ENCODE measurements at places on chromosomes 13 and 19. TPM values are rescaled to one million over a fixed set of nuclear protein-coding genes. Genes with fewer than 3 reads are reported as not detected.
A peak's percentile ranks its signal among the peaks of the same experiment; 100 is the strongest.

- H3K36me3 ChIP-seq, result no peaks in the 10 kb centered on the region
- DNase-seq, result no peak
- no peak overlapping the region for H3K4me3 ChIP-seq
- no peaks in the 10 kb centered on the region for H3K4me1 ChIP-seq
- H3K27me3 ChIP-seq, result no peaks in the 10 kb centered on the region
- H3K27ac ChIP-seq, result no peak overlapping the region
These were observed 9.9 kb upstream of the ATG4D start for GRCh38 chr19:10533646-10534386.

TNFRSF19 gene
- total RNA-seq, result not detected

ZNF90 gene
- 6.2 TPM for total RNA-seq

DNA sequence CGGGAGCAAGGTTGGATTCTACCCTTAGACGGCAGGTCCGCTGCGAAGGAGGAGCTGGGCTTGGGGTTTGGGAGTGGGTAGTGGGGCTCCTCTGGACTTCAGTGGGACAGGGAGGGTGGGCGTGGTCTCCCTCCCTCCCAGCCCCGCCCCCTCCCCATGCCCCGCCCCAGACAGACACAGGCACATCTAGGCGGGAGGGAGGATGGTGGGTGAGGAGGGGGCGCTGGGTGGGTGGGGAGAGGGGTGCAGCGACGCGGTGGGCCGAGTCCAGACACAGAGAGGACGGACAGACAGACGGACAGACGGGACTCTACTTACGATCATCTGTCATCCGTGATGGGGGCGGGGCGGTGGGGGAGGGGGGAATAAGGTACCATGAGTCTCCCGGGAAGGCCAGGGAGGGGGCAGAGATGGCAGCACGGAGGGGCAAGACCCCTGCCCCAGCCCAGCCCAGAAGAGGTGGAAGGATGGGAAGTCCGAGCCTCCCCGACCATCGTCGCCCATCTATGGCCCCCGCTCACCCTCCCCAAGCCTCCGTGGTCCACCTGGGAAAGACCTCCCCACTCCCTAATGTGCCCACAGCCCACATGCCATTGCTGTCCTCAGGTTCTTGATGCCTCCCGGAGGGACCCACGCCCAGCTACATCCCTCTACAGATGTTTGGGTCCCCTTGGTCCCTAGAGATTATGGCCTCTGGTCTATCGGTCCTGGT is 64.8 kb downstream of the UNC13A start:
- H3K36me3 ChIP-seq, result no peaks in the 10 kb centered on the region
- DNase-seq, result no peak
- no peak overlapping the region for H3K4me3 ChIP-seq

DNA sequence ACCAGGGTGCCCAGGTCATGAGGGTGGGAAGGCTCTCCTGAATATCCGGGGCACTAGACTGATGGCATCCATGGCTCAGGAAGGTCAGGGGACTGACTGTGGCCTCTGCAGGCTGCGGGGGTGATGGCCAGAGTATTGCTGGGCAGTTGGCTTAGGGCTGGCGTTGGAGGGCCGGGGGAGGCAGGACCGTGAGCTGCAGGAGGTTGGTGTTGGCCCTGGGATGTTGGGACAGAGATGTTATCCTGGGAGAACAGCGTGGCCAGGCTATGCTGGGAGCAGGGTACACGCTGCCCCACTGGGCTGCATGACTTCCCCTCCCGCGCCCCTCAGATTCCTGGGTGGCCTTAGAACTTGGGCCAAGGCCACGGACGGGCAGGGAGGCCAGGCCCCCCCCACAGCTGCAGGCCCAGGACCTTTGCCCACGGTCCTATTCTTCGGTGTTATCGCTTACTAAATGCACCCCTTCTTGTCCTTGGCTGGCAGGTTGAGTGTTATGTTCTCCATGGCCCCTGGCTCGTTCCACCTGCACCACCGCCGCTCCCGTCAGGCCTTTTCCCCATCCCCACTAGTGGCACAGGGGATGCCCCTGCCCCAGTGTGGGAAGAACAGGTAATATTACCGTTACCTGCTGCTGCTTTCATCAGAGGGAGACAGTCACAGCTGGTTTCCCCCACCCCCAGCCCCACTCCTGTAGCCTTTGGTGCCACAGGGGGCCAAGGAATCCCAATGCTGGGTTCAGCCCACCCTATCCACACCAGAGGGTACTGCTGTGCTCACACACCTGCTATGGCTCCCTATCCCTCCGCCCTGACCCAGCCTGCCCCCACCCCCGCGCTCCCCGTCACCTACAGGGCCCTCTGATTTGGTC is 3.2 kb upstream of the ISYNA1 start:
- DNase-seq, result no peak
- no peak overlapping the region for H3K4me3 ChIP-seq
- H3K4me1 ChIP-seq, result peaks cover 28% of the 10 kb centered on the region
- H3K36me3 ChIP-seq, result peaks cover 25% of the 10 kb centered on the region
- no peaks in the 10 kb centered on the region for H3K27me3 ChIP-seq

TMPRSS9 gene
- total RNA-seq, result not detected

- H3K27ac ChIP-seq, result peak overlapping the region; percentile 99
- H3K4me1 ChIP-seq, result peaks cover 50% of the 10 kb centered on the region
- H3K36me3 ChIP-seq, result peaks cover 5% of the 10 kb centered on the region
These were observed 14.6 kb downstream of the LSM4 start for GRCh38 chr19:18308051-18308947.

DNA sequence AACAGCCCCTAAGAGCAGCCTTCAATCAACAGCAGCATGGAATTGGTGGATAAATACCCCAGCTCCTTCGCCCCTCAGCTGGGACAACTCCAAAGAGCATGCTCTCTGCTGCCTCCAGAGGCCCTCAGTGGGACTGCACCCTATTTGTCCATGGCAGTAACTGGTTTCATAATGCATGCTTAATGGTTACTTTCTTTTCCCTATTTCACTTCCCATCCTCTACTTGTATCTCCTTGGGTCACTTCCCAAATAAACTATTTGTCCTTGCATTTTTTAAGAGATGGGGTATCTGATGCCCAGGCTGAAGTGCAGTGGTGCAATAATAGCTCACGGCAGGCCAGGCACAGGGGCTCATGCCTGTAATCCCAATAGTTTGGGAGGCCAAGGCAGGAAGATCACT is 13.5 kb upstream of the TPM4 start:
- H3K4me3 ChIP-seq, result no peak overlapping the region
- no peaks in the 10 kb centered on the region for H3K27me3 ChIP-seq
- no peaks in the 10 kb centered on the region for H3K36me3 ChIP-seq
- no peak overlapping the region for H3K27ac ChIP-seq

DNA sequence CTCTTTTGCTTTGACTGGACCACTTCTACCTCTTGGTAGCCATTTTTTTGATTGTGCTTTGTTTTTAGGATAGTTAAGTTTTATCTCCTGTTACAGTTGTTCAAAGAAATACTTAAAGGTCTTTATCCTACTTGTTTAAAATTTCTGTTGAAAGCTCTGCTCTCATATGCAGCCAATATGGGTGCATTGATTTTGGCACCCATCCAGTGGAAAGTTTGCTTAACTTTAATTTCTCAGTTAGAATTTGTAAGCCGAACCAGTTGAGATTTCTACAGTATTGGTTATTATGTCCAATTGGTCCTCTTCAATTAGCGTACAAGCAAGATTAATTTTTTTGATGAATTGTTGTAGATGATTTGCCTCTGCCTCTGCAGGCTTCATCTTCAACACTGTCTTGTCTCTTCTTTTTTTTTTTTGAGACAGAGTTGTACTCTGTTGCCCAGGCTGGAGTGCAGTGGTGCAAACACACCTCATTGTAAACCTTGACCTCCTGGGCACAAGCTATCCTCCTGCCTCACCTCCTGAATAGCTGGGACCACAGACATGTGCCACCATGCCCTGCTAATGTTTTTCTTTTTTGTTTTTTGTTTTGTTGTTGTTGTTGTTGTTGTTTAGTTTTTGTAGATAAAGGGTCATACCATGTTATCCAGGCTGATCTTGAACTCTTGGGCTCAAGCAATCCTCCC is 65.3 kb downstream of the MAB21L1 start:
- H3K4me1 ChIP-seq, result no peaks in the 10 kb centered on the region
- no peak overlapping the region for H3K27ac ChIP-seq
- no peaks in the 10 kb centered on the region for H3K36me3 ChIP-seq
- H3K4me3 ChIP-seq, result no peak overlapping the region
- no peaks in the 10 kb centered on the region for H3K27me3 ChIP-seq

B3GNT8 gene
- total RNA-seq, result 2.9 TPM

ZNF780B gene
- total RNA-seq, result 63.3 TPM

GRCh38 chr19:17944301-17944700 is 11.5 kb downstream of the CCDC124 start:
- H3K27me3 ChIP-seq, result no peaks in the 10 kb centered on the region
- H3K4me1 ChIP-seq, result peaks cover 15% of the 10 kb centered on the region
- no peak overlapping the region for H3K27ac ChIP-seq
- no peak for DNase-seq
- H3K36me3 ChIP-seq, result no peaks in the 10 kb centered on the region

All from CD4-positive, alpha-beta memory T cell (primary cell).